ENCODE measurements at places on chromosomes 5 and 9.

- no peak for DNase-seq
These were observed 17.6 kb upstream of the MARCHF6 start for GRCh38 chr5:10335711-10336470.

- no peak for DNase-seq
These were observed 35.5 kb downstream of the RAPGEF1 start for GRCh38 chr9:131704141-131704983.

DNA sequence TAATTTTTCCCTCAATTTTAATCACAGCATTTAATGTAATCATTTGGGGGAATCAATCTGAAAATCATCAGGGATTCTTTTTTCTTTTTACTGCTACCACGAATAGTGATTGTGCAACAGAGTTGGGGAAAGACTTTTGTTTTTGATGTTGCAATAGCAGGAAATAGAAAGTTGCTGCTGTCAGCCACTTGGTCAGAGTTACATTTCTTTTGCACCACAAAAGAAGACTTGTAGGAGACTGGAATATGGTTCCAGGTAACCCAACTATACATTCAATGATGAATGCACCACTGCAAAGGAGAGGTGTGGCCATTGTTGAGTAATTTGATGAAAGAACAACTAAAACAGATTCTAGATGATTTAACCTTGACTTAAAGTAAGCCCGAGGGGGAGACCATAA lies 46.3 kb upstream of the PALM2AKAP2 start:
- DNase-seq: no peak

DNA sequence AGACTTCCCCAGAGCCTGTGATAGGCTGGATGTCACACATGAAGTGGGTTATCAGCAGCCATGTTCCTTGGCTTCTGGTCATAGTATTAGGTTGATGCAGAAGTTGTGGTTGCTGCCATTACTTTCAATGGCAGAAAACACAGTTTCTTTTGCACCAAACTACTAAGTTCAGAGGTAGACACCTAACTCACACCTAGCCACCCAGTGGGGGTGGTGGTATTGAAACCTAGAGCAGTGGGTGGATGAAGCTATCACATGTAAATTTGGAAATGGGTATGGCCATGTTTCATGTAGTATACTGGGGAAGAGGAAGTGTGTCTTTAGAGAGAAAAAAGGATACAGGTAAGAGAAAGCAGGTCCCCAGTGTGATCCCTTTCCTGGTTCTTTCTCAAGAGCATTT lies 347.9 kb upstream of the SEMA6A start:
- DNase-seq: no peak

- DNase-seq: no peak
These were observed 16.6 kb downstream of the MAP1B start for GRCh38 chr5:72123764-72124376.

DNA sequence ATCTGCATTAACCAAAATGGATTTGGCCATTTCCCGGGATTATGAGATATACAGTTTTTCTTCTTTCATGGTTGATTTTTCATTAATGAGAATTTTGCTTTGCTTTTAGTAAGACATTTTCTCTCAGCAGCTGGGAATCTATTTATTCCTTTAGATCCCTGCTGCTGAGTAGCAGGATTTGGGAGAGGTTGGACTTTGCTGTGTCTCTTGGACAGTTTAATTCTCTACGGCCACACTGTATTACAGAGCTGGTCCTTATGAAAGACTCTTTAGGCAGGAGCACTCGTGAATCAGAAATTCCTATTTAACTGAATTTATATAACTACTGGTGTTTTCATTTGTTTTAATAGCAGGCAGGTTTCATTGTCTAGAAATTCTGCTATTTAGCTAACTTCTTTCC lies 1.6 kb downstream of the UNC13B start:
- no peak for DNase-seq

- no peak for DNase-seq
These were observed 169.5 kb upstream of the POC5 start for GRCh38 chr5:75886706-75887105.

GRCh38 chr9:76717613-76718012 lies 46.6 kb upstream of the PCA3 start:
- DNase-seq: no peak

DNA sequence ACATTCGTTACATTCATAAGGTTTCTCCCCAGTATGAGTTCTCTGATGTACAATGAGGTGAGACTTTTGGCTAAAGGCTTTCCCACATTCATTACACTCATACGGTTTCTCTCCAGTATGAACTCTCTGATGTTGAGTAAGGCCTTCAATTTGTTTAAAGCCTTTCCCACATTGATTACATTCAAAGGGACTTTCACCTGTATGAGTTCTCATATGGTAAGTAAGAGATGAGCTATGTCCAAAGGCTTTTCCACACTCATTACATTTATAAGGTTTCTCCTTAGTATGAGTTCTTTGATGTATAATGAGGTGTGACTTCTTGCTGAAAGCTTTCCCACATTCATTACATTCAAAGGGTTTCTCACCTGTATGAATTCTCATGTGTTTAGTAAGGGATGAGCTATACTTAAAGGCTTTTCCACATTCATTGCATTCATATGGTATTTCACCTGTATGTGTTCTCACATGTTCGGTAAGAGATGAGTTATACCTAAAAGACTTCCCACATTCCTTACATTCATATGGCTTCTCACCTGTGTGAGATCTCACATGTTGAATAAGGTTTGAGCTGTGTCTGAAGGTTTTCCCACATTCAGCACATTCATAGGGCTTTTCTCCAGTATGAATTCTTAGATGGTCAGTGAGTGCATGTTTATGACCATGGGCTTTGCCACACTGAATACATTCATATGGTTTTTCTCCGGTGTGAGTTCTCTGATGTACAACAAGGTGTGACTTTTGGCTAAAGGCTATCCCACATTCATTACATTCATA lies 13.5 kb downstream of the ZFP37 start:
- DNase-seq: no peak

DNA sequence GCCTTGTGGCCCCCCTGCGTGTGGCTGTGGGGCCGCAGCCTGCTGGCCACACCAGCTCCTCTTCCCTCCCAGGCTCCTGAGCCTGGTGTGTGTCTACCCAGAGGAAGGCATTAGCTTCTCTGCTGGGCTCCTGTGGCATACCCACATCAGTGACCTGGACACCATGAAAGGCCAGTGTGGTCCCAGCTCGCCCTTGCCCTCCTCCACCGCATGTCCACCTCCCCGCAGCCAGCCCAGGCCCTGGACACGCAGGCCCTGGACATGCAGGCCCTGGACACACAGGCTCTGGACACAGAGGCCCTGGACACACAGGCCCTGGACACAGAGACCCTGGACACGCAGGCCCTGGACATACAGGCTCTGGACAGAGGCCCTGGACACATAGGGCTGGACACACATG lies 153.4 kb upstream of the PPP1R26 start:
- no peak for DNase-seq

DNA sequence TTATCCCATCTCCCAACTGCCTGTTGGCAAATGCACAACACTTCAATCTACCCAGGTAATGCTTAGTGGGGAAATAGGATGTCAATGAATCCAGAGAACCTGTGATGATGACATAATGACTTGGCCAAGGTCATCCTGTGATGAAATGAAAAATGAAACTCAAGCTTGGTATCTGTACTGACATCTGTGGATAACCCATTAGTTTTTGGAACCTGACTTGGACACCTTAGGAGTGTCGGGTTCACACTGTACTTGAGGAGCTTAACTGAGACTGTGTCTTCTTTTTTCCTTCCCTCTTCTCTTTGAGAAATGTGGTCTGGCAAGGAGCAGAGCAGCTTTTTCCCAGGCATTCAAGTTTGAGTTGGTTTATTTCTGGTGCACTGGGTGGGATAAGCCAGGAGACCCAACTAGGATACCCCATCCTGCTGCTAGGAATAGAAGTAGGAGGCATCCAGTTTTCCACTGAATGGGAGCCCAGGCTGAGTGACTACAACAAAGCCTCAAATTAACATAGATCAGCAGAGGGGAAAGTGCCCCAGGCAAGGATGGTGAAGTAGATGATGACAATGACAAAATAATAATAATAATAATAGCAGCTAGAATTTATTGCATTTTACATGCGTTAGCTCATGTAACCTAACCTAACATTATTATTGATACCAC lies 72.1 kb downstream of the ADRB2 start:
- DNase-seq: no peak

DNA sequence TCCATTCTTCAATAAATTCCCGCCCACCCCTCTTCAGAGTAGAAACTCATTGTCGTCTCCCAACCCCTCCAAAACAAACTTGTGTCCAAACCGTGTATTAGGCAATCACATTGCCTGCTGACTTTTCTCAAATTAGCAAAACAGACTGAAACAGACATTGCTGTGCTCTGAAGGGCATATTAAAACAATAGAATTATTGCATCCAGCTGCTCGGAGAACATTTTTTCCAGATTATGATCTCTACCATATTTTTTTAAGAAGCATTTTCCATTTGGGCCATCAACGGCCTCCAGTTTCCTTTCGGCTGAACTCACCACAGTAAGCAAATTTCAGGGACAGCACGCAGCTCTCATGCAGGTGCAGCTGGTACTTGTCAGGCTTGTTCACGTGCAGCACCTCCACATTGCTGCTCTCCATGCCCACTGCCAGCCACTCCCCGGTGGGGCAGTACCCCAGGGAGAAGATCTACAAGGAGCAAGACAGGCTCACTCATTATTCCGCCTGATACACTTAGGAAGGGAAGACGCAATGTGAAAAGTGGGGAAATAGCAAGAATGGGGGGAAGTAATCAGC lies 104.1 kb downstream of the TLE1 start:
- no peak for DNase-seq

- DNase-seq: no peak
These were observed 12.5 kb upstream of the SHB start for GRCh38 chr9:38081356-38082108.
